Psoas muscle (tissue), 8 donors: ENCODE measurements at places on chromosomes 1 and 21. TPM values are rescaled to one million over a fixed set of nuclear protein-coding genes. Genes with fewer than 3 reads are reported as not detected.
A peak's percentile ranks its signal among the peaks of the same experiment; 100 is the strongest.

- H3K4me3 ChIP-seq, result peak overlapping the region; percentile 17
- no peaks in the 10 kb centered on the region for H3K36me3 ChIP-seq
- H3K27me3 ChIP-seq, result no peaks in the 10 kb centered on the region
- H3K27ac ChIP-seq, result no peak overlapping the region
- H3K4me1 ChIP-seq, result no peaks in the 10 kb centered on the region
Observed at GRCh38 chr1:160707236-160708064, 4.2 kb downstream of the CD48 start.

GRCh38 chr21:17491716-17492414, 21.0 kb upstream of the CXADR start:
- no peaks in the 10 kb centered on the region for H3K4me1 ChIP-seq
- H3K27ac ChIP-seq, result no peak overlapping the region

DNA sequence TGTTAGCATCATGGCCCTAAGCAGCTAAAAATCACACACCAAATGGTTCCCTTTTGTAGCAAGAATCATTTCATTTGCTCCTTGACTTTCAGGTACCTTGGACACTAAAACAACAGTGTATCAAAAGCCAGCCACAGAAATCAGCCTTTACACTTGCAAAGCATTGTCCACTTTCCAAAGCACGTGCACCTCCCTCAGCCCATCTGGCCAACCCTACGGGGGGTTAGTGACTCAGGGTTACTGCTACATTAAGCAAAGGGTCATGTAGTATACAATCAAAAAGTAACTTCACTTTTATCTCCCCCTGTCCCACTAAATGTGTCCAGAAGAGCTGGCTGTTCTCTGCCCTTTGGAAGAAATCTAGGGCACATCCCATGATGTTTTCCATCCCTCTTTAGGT, 149.7 kb downstream of the HIVEP3 start:
- no peaks in the 10 kb centered on the region for H3K36me3 ChIP-seq
- H3K4me1 ChIP-seq, result peaks cover 19% of the 10 kb centered on the region
- no peak overlapping the region for H3K27ac ChIP-seq

DNA sequence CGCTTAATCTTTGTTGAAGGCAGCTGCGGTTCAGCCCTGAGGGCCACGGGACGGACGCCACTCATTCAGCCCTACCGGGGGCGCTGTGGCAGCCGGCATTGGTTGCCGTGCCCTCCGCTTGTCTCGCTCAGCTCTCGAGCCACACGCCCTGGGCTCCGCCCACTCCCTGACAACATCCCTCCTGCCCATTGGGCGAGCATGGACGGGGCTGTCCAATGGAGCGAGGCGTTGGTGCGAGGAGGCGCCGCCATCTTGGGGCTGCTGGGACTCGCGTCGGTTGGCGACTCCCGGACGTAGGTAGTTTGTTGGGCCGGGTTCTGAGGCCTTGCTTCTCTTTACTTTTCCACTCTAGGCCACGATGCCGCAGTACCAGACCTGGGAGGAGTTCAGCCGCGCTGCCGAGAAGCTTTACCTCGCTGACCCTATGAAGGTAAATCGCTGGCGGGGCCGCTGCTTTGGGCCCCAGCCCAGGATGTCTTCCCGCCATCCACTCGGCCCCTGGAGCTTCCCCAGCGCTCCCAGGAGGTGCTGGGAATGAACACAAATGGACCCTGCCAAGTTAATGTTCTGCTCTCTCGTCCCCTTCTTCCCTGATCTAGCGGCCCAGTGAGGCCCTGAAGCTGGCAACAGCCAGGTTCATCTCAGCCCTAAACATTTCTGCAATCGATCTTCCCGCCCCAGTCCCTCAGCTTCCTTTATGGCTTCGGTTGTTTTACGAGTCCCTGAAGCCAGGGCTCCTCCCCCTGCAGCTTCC, at the start of gene SRP9:
Gene SRP9 (plus strand): TSS at position 244 of the 754 bp plus-strand sequence. CDS start 115 bp downstream, at position 359.
- peak within 1 kb of the TSS; percentile 89 for H3K27ac ChIP-seq
- DNase-seq, result peak; percentile 99
- peaks cover 2% of the 10 kb centered on the region for H3K36me3 ChIP-seq

GRCh38 chr21:20802201-20802600, 196.0 kb upstream of the NCAM2 start:
- H3K27me3 ChIP-seq, result no peaks in the 10 kb centered on the region
- no peak overlapping the region for H3K4me3 ChIP-seq
- H3K4me1 ChIP-seq, result no peaks in the 10 kb centered on the region
- no peaks in the 10 kb centered on the region for H3K36me3 ChIP-seq
- no peak overlapping the region for H3K27ac ChIP-seq

DNA sequence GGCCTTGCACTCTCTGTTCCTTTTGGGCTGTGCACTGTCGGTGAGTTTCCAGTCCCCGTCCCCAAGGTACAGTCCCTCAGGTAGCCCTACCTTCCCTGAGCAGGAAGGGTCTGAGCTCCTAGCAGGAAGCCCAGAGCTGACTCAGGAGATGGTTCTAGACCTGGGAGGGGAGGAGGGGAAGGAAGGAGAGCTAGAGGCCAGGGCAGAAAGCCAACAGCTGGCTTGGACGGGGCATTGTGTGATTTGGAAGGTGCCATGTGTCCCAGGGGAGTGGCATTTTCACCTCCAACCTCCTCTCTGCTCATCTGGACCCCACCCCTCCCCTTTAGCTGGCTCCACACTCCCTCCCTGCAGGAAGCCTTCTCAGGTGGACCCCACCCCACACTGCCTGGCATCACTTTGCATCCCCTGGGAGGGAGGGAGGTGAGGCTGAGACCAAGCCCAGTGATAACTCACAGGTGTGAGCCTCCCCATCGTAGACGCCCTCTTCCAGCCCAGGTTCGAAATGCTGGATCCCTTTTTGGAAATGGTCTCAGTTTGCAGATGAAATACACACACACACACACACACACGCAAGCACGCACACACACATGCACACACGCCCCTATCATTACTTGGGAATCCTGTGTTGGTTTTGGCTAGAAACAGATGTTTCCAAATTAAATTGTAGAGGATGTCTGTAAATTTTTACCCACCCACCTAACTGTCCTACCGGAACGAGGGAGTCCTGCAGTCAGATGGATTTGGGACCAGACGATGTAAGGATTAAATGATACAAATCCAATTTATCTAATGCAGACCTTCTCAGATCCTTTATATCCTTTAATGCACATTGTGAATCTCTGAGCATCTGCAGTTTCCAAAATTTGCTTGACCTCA, 19.7 kb upstream of the IFNLR1 start:
- no peaks in the 10 kb centered on the region for H3K4me1 ChIP-seq
- no peak overlapping the region for H3K4me3 ChIP-seq
- no peaks in the 10 kb centered on the region for H3K36me3 ChIP-seq
- no peak overlapping the region for H3K27ac ChIP-seq
- no peak for DNase-seq
- H3K27me3 ChIP-seq, result peaks cover 11% of the 10 kb centered on the region

Gene VANGL2
- 0.94 TPM for total RNA-seq

Gene CCDC24
- total RNA-seq, result 1.5 TPM

Gene CCDC185
- not detected for total RNA-seq

Gene ZNF593OS
- 1.6 TPM for total RNA-seq
